Activated T-helper 9 cell treated with anti-CD3 and anti-CD28 coated beads, Interleukin-2, amount 50 U/mL, for 16 hours (primary cell): ENCODE measurements at places on chromosomes 6 and 20.

- DNase-seq, result no peak
These were observed 58.9 kb upstream of the NAA20 start for GRCh38 chr20:19958219-19958618.

DNA sequence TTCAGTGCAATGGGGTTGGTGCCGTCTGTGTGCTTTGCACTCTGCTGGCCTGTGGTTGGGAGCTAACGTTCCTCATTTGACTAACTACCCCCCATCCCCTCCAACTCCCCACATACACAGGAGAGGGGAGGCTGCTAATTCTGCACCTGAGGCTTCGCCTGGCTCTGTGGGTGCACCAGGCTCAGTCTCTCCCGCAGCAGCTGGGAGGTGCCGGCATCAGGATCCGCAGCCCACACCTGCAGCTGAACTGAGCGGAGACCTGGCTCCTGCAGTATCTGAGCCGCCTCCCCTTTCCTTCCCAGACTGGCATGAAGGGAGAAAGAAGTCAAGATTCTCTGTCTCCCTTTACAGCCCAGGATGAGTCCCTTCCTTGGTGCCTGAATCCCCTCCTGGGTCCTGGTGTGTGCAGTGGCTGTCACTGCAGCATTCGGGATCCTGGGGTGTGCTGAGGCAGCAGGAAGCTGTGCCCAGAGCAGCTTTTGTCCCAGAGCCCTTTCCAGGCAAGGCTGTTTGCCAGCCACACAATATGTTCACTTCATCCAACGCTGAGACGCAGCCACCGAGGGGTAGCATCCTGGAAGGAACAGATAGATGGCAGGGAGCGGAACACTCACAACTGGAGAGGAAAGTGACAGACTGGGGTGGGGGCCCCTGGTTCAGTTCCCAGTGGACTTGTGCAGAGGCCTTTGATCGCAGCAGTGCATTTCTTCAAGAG, 70.2 kb downstream of the CDH4 start:
- DNase-seq, result no peak

DNA sequence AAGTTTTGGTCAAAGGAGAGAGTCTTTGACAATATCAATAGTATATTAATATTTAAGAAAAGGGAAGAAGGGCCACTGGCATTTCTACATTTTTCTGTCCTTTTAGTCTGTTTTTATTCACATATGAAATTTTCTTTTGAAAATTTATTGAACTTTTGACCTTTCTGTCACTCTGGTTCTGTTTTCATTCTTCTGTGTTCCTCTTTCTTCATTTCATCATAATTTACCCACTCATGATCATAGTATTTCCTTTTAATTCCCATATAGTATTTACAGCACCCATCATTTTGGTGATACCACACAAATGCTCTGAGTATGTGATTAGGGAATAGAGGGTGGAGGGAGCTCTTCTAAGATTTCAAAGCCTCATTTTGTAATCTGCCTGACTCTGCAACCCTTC, 142.8 kb downstream of the GJA1 start:
- no peak for DNase-seq

GRCh38 chr6:64415926-64416325, 780.3 kb downstream of the PHF3 start:
- no peak for DNase-seq

DNA sequence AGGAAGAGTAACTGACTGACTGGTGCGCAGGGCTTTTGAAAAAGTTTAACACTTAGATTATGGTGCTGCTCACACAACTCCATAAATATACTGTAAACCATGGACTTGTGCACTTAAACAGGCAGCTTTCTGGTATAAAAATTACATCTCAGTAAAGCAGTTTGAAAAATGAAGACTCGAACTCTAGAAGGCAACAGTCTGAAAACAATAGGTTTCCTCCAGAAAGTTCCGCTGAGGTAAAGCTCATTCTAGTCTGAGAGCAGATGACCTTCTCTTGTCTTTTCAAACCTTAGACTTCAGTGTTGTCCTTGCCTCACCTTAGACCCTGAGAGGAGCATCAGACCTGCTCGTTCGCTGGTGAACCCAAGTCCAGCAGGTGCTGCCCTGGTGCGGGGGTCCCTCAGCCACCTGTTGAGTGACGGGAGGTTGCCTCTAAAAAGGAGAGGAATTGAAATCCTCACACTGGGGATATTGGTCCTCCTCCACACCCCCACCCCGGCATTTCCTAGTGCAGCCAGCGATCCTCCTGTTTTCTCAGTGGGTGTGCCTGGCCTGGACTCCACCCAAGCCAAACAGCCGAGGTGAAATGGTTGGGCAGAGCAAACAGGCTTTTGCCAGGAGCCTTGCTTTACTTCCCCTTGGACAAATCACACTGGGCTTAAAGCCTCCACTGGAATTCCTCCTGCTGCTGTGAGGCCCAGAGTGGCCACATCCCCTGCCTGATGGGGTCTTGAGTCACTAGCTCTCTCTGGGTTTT, 14.7 kb upstream of the PYGB start:
- DNase-seq, result no peak

- DNase-seq, result no peak
These were observed 498.3 kb upstream of the SULF2 start for GRCh38 chr20:48283470-48284110.

GRCh38 chr6:126268092-126268491, 71.8 kb upstream of the CENPW start:
- DNase-seq, result no peak

- DNase-seq, result no peak
These were observed 68.9 kb downstream of the MAN1A1 start for GRCh38 chr6:119280668-119281067.

GRCh38 chr6:53461696-53462095, 83.2 kb downstream of the GCLC start:
- DNase-seq, result no peak

DNA sequence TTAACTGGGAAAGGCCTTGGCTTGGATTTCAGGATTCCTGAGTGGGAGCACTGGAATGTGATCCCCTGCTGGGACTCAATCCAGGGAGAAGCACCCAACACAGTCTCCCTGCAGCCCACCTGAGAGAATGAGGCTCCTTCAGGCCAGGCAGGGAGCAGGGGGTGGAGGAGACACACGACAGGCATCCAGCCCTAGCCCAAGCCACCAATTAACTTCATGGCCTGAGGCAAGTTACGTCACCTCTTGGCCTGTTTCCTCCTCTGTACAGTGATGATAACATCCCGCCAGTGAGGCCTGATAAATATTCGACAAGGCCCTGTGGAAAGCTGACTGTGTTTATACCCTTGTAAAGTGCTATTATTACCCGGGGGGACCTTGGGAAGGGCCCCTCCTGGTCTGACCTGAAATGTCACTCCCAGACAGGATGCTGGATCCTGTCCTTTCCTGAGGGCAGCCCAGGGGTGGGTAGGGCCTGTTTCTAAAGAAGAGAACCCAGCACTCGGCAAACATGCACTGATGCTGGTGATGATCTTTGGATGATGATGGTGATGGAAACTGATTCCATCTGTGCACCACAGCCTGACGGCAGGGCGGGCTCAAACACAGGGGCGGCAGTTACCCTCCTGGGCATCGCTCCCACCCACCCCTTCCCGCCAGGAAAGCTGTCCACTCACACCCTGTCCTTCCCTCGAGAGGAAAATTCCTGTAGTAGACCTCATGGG, 12.4 kb downstream of the FRS3 start:
- no peak for DNase-seq

GRCh38 chr20:50885068-50885467, 46.2 kb downstream of the ADNP start:
- DNase-seq, result no peak

DNA sequence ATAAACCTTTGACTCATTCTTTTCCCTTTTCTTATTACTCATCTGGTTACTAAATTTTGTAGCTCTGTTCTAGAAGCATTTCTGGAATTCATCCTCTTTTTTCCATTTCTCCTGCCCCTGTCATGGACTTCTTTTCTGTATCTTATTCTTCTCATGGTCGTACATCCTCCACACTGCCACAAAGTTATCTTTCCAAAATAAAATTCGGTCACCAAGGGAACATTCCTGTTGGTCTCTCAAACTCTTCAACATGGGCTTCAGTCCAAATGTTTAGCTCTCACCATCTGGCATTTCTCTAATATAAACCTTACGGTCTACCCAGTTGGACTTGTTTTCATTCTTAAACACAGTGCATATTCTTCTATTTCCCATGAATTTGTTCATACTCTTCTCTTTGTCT, 428.8 kb upstream of the ID4 start:
- DNase-seq, result no peak

- no peak for DNase-seq
These were observed 30.7 kb downstream of the PMEPA1 start for GRCh38 chr20:57679113-57679512.

- no peak for DNase-seq
These were observed 15.6 kb upstream of the MPC1 start for GRCh38 chr6:166398348-166398747.

- DNase-seq, result no peak
These were observed 193.2 kb upstream of the SALL4 start for GRCh38 chr20:51995551-51995951.

DNA sequence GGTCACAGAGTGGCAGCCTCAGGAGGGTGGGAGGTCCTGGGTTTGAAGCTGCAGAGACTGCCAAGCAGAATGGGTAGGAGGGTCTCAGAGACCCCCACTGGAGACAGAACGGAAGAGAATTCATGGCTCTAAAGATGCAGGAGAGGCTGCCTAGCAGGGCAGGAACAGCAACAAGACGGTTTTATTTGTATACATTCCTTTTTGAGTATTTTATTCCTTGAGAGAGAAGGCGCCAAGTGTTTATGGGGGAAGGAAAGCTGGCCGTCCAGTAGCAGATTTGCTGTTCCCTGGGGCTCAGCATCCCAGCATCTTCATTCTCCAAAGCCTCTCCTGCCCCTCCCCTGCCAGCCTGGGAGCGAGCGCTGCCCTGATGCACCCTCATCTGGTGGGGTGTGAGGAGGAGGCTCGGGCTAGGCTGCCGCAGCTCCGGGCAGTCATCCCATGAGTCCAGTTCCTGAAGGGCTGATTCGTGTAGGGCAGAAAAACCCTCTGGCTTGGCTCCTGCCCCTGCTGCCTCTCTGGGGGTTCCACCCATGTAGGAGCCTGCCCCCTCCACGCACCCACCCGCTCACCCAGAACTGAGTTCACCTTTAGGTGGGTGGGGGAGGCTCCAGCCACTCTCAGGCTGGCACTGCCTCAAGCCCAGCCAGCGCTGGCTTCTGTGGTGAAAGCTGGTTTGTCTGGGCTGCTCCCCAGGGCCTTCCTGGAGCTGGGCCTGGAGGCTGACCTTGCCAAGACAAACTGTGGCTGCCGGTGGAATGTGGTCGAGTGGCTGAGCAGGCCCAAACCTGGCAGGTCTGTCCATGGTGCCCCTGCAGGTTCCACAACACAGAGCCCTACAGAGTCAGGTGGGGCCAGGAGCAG, 32.4 kb downstream of the CPXM1 start:
- DNase-seq, result no peak

- no peak for DNase-seq
These were observed 58.1 kb downstream of the VSTM2L start for GRCh38 chr20:37961066-37961465.

DNA sequence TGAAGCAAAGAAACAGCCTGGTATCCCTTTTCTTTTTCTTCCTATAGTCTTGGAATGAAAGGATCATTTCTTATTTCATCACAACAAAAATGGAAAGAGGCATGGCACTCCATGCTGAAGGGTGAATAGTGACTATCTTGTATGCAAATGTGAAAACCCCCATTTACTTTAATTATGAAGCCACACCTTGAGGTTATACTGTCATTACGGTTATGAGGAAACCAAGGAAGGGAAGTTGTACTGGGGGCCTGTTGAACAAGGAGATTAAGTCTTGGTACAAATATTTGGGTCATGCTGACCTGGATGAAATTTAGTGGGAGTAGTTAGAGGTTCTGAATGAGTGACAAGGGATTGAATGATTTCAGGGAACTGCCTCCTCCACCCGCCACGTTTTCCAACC, 8.7 kb upstream of the STXBP5 start:
- DNase-seq, result no peak

DNA sequence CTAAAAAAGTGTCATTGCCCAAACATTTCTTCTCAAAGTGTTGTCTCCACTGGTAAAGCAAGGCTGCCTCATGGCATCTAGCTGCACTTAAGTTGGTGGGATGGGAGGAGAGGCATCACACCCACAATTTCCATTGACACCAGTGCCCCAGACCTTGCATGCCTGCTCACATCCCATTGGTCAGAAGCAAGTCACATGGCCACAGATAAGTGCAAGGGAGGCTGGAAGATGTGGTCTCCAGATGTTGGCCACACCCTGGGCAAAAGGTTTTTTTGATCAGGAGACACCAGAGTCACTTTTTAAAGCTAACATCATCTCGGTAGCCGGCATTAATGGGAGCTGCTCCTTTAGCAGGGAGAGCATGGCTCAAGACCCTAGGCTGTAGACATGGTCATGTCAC, 157.1 kb upstream of the CST7 start:
- DNase-seq, result no peak

DNA sequence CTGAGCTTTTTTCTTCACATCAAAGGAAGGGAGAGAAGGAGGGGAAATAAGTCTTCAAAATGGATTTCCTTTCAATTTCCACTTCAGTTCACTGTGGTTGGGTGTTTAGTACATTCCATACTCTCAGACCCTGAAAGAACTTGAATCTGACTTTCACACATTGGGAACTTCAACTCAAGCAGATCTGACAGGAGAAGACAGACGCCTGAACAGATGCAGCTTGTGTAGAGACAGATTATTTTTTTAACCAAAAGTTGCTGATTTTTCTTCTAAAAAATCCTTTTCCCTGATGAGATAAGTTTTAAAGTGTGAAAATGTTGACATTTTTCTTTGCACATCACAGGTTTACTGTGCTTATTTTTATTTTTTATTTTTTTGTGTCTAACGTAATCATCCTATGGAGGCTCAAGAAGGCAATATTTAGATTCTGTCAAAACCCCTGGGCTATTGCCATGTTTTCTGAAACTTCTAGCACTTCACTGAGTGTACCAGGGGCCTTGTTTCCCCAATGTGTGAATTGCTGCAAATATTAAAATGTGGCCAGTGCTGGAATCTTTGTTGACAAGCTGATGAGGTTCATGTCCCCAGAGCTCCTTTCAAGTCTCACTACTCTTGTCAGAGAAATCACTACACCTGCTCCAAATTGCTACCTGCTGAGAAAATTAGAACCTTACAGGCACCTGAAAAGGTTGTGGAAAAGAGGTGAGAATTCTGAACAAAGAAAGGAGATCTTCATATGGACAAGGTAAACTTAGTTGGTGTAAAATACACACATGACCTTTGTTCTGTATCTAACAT, 214.8 kb upstream of the BTBD3 start:
- DNase-seq, result no peak

DNA sequence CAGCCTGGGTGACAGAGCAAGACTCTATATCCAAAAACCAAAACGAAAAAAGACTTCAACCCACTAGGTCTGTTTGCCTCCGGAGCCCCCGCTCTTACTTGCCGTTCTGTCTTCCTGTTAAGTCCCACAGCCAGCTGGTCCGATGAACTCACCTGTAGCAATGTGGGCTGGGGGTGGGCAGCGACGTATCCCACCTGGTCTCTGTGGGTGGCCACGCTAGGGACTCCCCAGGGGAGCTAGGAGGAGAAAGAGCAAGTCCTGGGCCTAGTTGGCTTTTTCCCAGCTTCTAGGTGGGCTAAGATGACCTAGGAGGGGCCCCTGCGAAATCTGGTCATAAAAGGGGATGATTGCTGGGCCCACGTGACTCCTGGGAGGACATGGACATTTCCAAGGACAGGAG, 166.0 kb upstream of the KCNG1 start:
- no peak for DNase-seq
